ENCODE measurements at places on chromosomes 7 and 10.

- DNase-seq: peak; percentile 83
Observed at GRCh38 chr10:89414146-89414878, at the start of gene IFIT5. TSS of gene IFIT5 (plus strand) at chr10:89414568. CDS start at chr10:89414799, 231 bp downstream.

DNA sequence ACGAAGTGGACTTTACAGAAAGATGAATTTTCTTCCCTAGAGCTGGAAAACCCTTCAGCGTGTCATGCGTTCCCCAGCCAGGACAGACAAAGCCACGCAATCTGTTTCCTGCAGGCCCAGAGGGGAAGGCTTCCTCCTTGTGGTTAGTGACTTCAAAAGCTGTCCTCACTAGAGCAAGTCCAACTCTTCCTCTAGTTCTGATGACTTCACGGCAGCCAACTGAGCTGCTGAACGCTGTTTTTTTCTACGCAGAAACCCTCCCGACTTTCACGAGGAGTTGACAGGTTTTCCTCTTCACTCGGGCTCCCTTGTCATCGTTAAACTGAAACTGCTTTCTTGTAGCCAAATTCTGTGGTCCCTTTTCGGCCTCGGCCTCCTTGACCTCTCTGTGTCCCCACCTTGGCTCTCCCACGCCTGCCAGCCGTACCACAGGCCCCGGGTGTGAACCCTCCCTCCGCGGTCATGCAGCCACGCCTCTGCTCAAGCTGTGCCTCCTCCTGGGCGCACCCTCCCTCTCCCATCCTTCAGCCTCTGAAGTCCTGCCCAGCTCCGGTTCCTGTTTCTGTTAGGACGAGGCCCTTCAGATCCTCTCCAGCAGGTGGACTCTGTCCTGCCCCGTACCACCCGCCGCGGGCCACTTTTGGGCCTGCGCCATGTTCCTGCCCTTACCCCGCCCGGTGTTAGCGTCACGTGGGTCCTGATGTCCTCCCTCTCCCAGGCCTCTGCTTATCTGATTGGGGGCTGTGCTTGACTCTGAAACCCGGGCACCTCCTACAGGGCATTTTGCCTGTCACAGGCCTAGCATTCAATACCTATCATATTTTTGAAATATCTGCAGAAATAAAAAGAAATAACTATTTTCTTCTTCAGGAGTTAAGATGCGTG is 39.3 kb downstream of the CUX1 start:
- DNase-seq: peak; percentile 96

GRCh38 chr7:10116511-10116910 is 857.2 kb upstream of the PHF14 start:
- no peak for DNase-seq

DNA sequence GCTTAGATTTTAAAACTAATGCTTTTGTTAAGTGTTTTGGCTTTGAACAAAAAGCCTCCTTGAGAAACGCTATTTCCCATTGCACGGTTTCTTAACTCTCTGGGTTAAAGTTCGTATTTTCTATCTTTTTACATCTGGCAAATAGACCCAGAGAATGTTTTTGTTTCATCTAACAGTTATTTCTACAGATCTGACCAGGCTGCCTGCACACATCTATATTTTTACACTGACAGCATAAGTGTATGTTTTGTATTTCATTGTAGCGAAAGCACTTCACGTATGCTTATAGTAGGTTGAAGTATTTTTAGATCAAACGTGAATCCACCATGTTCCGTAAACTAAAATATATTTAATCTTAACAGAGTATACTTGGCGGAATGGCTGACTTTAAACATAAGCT is 477.3 kb downstream of the SDK1 start:
- DNase-seq: no peak

GRCh38 chr7:20403331-20403730 is 72.6 kb downstream of the ITGB8 start:
- DNase-seq: no peak

- no peak for DNase-seq
Observed at GRCh38 chr7:11232462-11232861, 258.8 kb downstream of the PHF14 start.

DNA sequence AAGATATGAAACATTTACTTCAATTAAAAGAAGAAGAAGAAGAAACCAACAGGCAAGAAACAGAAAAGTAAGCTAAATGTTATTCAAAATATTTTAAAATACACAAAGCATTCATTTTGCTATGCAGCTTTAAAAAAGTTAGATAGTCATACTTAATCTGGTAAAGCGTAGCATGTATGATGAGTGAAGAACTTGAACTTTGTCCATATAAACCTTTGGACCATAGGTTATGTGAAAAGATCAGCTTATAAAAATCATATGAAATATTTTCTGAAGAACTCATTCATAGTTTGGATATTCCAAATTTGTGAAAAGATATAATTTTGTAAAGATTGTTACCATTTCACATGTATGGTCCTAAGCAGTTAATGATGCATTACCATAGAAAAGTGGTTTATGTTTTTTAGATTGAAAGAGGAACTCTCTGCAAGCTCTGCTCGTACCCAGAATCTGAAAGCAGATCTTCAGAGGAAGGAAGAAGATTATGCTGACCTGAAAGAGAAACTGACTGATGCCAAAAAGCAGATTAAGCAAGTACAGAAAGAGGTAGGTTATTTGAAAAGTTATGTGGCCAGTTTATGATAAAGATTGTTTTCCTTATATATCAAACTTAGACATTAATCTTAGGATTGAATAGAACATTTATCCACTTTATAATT is 37.3 kb downstream of the KIF20B start:
- DNase-seq: no peak

- no peak for DNase-seq
Observed at GRCh38 chr7:84161398-84161797, 33.2 kb downstream of the SEMA3A start.

Data from bone marrow (tissue), 2 donors.